Astrocyte of the cerebellum (primary cell): ENCODE measurements at places on chromosomes 4 and X.

DNA sequence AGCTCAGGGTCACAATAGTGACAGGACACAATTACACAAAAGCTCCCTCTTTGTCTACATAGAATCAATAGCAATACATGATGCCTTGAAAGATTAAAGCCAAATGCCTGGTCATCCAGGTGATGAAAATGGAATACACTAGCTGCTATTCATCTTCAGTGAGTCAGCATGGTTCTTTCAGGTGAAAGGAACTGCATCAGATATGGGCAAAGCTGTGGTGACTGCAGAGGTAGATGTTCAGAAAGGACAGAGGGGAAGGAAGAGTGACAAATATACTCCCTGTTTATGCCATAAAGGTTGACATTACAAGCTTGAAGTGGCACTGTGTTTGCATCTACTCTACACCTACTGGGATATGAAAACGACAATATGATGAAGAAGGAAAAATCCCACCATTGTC is 20.0 kb upstream of the FTHL17 start:
- DNase-seq: no peak

GRCh38 chrX:111687305-111687704 is 6.3 kb downstream of the ALG13 start:
- DNase-seq: no peak

DNA sequence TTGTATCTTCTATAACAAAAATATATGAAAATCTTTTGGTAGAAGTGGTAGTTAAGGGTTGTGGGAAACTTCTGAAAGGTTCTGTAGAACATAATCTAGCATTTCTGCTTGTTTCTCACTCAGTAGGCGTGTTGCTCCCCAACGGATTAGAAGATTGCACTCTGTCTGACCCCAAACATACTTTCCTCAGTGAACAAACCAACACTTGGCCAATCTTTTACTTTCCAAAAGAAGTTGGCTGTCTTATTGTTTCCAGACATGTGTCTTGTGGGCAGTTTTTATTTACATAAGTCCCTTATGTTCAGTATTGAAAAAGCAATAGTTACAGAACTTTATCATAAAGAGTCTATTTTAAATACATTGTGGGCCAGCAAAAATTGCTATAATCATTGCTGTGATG is 312.8 kb upstream of the EPHA5 start:
- peak; percentile 62 for DNase-seq

DNA sequence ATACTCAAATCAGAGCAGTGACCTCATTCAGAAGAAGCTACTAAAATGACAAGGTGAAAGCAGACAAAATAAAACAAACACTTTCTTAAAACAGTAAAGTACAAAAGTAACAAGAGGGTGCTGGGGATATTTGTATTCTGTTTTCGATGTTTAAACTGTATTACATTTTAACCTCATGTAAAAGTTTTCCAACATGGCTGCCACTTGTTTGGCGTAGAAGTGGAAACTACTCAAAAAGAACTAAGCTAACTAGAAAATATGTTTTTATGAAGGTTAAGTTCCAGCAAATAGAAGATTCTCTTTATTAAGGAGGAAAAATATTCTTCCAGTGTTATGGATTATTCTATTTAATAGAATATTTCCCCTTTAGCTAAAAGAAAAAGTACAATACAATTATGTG is 155.0 kb downstream of the FBXW7 start:
- no peak for DNase-seq

DNA sequence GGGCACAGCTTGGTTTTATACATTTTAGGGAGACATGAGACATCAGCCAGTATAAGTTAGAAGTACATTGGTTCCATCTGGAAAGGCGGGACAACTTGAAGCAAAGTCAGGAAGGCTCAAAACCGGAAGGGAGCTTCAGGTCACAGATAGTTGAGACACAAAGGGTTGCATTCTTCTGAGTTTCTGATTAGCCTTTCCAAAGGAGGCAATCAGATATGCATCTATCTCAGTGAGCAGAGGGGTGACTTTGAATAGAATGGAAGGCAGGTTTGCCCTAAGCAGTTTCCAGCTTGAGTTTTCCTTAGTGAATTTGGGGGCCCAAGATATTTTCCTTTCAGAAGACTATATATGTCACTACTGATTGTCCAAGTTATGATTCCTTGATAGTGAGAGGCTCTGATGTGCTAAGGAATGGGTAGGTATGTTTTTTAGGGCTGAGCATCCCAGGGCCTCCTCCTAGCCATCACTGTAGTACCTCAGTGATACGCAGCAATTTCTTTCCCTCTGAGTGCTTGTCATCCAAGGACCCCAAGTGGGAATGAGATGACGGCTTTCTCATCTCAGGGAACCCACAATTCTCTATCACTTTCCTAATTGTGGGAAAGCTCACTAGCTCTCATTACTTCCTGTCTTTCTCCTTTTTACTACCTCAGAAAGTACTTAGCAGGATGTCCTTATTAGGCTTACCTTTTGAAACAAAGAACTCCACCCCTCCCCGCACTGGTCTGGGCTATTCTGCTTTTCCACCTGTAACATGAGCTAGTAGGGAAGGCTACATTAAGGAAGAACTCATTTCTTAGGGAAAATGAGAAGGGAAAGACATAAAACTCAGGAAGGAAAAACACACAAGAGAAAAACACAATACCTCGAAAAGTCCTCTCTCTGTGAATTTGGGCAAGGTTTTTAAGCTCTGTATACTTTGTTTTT is 632.7 kb downstream of the RAPGEF2 start:
- DNase-seq: no peak

DNA sequence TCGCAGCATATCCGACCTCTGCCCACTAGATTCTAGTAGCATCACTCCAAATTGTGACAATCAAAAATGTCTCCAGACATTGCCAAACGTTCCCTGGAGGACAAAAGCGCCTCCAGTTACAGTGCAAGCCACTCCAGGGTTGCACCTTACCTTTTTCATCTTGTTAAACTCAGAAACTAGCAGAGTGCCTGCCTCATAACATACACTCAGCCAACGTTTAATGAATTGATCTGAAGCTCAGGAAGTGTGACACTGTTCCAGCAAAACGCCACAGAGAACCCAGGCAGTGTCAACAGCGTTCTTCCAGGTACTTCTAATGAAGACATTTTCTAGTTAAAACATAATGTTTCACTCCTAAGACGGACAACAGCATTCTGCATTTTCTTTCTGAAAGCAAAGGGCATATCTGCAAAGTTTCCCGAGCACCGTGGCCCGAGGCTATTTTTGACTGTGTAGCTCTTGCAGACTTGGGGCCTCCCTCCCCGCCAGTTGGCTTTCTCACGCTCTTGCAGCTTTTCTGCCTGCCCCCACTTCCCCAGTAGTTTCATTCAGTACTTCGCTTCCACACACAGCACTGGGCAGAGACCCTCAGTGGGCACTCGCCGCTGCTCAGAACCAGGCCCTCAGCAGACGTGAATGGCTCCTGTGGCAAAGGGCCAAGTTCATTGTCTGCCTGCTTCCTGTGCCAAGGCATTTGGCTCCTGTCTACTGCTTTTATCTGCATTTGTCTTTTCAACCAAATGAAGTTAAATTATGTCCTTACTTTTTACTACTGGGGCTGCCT is 133.4 kb upstream of the TTC29 start:
- no peak for DNase-seq

DNA sequence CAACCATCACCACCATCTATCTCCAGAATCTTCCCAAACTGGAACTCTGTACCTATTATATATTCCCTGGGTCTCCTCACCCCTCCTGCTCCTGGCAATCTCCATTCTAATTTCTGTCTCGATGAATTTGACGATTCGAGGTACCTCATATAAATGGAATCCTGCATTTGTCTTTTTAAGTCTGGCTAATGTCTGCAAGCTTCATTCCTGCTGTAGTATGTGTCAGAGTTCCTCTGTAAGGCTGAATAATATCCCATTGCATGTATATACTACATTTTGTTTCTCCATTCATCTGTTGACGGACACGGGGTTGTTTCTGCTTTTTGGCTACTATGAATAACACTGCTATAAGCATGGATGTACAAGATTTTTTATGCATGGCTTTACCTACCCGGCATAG is 19.5 kb downstream of the PRKG2 start:
- no peak for DNase-seq

GRCh38 chr4:180766045-180766444 is 1477.2 kb upstream of the TENM3 start:
- DNase-seq: no peak

- DNase-seq: no peak
These were observed 10.4 kb downstream of the RELL1 start for GRCh38 chr4:37675587-37676290.

- DNase-seq: no peak
These were observed 36.0 kb downstream of the HTR2C start for GRCh38 chrX:114619874-114620273.

- no peak for DNase-seq
These were observed 191.4 kb downstream of the GBA3 start for GRCh38 chr4:22884157-22884556.

GRCh38 chr4:26308568-26308967 is 12.2 kb upstream of the RBPJ start:
- no peak for DNase-seq

DNA sequence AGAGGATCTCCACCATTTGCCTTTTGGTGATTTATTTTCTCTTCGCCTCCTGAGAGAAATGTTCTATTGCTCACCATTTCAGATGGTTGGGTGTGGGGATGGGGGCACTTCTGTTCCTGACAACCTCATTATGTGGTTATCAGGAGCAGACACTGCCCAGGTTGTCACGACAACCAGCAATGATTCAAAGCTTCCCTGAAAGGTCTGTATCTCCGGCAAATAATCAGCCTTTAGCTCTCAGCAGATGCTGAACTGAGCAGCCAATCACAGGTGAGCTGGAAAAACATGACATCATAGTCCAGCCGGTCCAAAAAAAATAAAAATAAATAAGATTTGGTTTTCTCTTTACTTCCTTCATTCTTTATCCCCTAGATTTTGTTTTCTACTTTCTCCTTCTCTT is 5.5 kb upstream of the PAK3 start:
- no peak for DNase-seq

GRCh38 chrX:69361311-69361845 is 142.7 kb upstream of the NALF2 start:
- DNase-seq: no peak

DNA sequence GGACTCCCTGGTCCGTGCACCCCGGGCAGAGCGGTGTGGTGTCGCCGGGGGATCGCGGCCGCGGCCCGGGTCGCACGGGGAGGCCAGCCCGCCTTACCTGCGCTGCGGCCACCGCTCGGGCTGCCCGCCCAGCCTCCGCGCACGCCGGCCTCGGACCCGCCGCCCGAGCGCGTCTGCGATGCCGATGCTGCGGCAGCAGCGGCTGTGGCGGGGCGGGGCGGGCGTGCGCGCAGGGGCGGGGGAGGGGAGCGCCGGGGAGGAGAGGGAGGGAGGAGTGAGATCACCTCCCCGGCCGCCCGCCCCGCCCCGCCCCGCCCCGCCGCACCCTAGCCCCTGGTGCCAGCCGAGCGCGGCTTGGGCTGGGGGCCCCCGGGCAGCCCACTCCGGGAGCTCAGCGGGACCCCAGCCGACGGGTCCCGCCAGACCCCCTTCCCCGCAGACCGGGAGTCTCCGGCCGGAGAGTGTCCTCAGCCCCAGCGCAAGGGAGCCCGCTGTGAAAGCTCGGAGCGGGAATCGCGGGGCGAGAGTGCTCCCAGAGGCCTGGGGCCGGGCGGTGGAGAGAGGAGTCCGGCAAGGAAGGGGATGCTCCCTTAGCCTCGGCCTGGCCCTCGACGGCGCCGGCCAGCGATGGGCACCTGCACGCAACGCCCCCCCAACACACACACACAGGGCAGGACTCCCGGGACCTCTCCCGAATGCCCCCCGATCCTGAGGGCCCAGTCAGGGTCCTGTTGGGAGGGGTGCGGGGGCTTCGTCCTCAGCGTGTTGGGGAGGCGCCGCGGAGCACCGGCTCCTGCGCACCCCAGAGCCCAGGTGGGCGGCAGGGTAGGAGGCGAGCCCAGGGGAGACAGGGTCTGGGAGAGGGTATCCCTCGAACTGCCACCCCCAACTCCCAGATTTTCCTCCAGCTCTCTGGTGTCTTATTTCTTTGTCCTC is at the start of gene L1CAM:
L1CAM (minus strand) TSS at position 206 of the 936 bp plus-strand sequence. CDS start 10,337 bp downstream, outside the sequence.
- DNase-seq: no peak

GRCh38 chr4:39285111-39285795 is 80.9 kb downstream of the RFC1 start:
- DNase-seq: no peak

DNA sequence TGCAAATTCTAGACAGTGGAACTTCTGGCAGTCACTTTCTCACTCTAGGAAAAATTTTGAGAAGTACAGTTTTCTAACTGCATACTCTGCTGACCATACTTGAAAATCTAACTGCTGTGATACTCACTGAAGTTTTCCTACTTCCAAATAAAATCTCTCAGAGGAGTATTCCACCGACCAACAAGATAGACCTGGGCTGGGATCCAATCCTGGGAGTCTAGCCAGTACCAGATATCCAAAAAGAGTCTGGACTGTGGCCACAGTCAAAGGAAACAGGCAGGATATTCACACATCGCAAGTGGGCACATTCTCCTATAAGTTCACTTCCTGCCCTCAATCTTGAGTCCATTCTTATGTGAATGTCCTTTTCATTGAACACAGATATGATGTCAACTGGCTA is 1138.7 kb upstream of the PCDH7 start:
- peak; percentile 6 for DNase-seq

GRCh38 chr4:118972167-118972566 is 83.5 kb downstream of the SYNPO2 start:
- DNase-seq: peak; percentile 57

DNA sequence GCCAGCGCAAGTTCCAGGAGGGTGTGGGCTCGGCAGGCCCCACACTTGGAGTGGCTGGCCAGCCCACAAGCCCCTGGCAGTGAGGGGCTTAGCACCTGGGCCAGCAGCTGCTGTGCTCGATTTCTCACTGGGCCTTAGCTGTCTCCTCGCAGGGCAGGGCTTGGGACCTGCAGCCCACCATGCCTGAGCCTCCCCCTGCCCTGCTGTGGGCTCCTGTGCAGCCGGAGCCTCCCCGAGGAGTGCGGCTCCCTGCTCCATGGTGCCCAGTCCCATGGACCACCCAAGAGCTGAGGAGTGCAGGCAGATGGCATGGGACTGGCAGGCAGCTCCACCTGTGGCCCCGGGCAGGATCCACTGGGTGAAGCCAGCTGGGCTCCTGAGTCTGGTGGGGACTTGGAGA is 139.2 kb upstream of the CXCL13 start:
- no peak for DNase-seq

DNA sequence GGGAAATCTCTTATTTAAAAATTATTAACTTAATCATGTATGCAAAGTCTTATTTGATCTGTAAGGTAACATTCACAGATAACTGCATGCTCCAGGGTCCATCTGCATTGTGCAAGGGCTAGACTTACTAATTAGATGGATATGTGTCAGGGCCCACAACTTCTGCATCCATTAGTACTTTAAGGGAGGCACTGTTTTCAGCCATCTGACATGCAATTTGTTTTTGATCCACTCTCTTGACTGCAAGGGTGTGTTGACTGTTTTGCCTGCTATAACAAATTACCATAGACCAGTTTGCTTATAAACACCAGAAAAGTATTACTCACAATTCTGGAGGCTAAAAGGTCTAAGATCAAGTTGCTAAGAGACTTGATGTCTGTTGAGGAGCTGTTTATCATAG is 542.1 kb upstream of the HS3ST1 start:
- no peak for DNase-seq

DNA sequence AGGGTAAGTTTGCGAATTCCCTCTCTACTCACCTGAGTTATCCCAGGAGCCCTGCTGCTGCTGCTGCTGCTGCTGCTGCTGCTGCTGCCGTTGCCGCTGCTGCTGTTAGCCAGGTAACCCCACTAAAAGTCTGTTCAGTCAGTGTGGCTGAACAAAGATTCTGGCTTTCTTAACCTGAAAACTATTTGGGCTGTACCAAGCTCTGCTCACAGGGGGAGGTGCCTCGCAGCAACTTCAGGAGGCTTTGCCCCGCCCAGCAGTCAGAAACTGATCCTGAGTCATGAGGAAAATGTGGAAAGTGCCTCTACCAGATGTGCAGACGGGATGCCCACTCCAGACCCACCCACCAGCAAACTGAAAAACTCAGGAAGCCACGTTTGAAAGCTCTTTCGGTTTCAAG is at the start of gene CAPN6:
CAPN6 (minus strand) TSS at position 145 of the 400 bp plus-strand sequence. CDS start 6,547 bp downstream, outside the sequence.
- DNase-seq: no peak
